Stromal cell of bone marrow (primary cell): ENCODE measurements at places on chromosomes 11 and 22.

DNA sequence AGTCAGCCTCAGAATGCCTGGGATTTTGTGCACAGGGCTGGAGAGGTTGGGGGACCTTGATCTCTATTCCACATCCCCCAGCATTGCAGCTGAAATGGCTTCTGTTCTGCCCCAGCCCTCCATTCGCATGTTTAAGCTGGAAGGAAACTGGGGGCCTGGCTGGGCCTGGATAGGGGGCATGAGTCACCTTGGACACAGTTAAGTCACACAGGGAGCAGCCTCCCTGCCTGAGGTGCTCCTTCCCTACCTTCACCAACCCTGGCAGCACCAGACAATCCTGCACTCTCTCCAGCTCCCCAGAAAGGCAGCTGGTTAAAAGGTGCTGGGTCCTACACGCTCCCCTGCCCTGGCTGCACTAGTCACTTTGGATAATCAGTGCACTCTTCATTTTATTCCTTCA lies 763 bp downstream of the SMIM45 start:
- no peak for DNase-seq

- DNase-seq, result no peak
Measured at GRCh38 chr11:60766547-60766946, 9.9 kb downstream of the MS4A15 start.

DNA sequence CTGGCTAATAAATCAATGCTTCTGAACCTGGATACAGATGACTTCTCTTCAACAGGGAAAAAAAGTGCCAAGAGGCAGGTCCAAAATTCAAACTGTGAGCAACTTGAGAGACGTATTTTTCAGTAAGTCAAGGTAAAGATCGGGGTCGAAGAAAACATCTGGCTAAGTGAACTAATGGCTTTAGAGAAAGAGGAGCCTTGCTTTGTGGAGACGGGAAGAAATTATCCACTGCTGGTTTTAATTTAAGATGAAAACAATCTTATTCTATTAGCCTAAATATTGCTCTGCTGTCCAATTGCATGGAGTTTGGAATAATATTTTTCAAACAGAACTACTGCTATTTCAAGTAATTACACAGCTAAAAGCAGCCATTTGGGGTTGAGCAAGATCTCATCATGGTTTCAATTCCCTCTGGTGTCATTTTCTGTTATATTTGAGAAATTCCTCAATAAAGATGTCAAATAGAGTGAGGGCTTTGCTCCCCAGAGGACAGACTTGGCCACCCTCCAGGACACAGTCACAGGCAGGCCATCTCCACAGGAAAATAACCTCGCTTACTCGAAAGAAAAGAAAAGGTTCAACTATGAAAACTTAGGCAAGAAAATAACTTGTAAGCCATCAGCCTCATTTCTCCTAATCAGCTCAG lies 29.8 kb downstream of the SCUBE1 start:
- peak; percentile 48 for DNase-seq

- DNase-seq, result no peak
Measured at GRCh38 chr11:32379719-32380118, 55.6 kb downstream of the WT1 start.

- no peak for DNase-seq
Measured at GRCh38 chr11:43242401-43242800, 69.4 kb upstream of the API5 start.

- DNase-seq, result peak; percentile 90
Measured at GRCh38 chr22:35380537-35381423, at the start of gene HMOX1. Gene HMOX1 (plus strand): TSS chr22:35381096. CDS start chr22:35381174, 78 bp downstream.

- DNase-seq, result no peak
Measured at GRCh38 chr11:43818220-43818619, 62.4 kb upstream of the ALKBH3 start.

GRCh38 chr11:111357150-111358037 lies 21.7 kb downstream of the POU2AF1 start:
- no peak for DNase-seq

DNA sequence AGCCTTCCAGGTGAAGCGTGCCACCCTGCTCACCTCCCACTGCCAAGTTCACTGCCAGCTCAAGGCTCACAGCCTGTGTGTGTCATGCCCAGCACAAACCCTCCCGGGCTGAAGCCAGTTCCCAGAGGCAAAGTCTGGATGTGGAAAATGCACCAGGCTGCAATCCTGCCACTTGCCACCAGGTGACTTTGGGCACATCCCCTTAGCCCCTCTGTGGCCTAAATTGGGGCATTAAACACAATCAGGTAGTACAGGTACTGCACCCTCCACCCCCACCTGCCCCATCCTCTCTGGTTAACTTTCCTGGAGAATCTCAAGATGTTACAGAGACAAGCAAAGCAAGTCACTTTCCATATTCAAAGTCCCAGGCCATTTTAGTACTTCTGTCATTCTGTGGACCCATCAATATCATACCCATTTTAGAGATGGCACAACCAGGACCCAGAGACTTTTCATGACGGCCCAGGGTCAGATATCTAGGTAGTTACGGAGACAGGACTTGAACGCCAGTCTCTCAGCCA lies 1.8 kb upstream of the RASD2 start:
- no peak for DNase-seq

GRCh38 chr11:75602951-75603350 lies 40.9 kb downstream of the SERPINH1 start:
- DNase-seq, result no peak

- no peak for DNase-seq
Measured at GRCh38 chr22:29690476-29690875, 29.3 kb upstream of the CABP7 start.
